GM23338 (cell line): ENCODE measurements at places on chromosomes 3 and 15.

- no peak for DNase-seq
Measured at GRCh38 chr3:185423178-185423577, 60.2 kb downstream of the MAP3K13 start.

GRCh38 chr3:191922570-191922969, 461.6 kb downstream of the PYDC2 start:
- DNase-seq = no peak

DNA sequence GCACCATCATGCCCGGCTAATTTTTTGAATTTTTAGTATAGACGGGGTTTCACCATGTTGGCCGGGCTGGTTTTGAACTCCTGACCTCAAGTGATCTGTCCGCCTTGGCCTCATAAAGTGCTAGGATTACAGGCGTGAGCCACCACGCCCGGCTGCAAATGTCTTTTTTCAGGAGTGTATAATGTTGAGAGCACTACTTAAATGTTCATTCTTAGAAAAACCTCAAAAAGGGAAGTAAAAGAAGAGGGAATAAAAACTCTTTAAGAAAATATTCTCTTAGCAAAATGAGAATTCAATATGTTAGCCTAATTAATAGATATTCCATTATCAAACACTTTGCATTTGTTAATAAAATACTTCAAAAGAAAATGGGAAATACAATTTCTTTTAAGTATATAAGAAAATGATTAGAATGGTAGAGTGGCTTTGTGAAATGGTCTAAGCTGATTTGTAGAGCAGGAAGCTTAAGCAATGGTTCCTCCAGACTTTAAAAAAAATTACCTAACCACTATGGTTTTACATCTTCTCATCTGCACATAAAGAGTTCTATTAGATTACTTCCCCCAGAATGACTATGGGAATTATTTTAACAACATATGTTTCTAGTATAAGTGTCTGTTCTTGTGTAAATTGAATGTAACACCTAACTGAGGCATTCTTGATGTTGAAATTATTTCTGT, 226.7 kb upstream of the ALCAM start:
- DNase-seq = no peak

GRCh38 chr15:65176056-65176455, 9.1 kb downstream of the CLPX start:
- no peak for DNase-seq

- DNase-seq = no peak
Measured at GRCh38 chr3:115822579-115822978, 199.3 kb downstream of the GAP43 start.

GRCh38 chr3:50542177-50543034, 25.1 kb downstream of the C3orf18 start:
- peak; percentile 88 for DNase-seq

GRCh38 chr3:178623666-178624255, 87.5 kb downstream of the KCNMB2 start:
- no peak for DNase-seq
